ENCODE measurements at places on chromosomes 5 and 9. TPM values are rescaled to one million over a fixed set of nuclear protein-coding genes. Genes with fewer than 3 reads are reported as not detected.

DNA sequence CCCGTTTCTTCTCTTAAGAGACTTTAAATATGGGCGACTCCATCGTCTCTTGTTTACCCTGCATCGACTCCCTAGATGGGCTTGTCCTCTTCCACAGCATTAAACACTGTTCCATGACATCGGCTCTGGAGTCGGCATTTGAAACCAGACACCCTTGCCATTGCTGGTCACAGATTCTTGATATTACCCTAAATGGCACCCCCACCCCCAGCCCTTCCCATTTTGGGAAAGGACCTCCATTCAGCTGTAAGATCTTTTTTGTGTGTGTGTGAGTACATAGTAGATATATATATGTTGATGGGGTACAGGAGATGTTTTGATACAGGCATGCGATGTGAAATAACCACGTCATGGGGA, 51.1 kb upstream of the SH3PXD2B start:
- no peaks in the 10 kb centered on the region for H3K36me3 ChIP-seq
- no peaks in the 10 kb centered on the region for H3K27me3 ChIP-seq
- peak; percentile 11 for DNase-seq
- no peak overlapping the region for H3K4me3 ChIP-seq
- peaks cover 15% of the 10 kb centered on the region for H3K4me1 ChIP-seq

DNA sequence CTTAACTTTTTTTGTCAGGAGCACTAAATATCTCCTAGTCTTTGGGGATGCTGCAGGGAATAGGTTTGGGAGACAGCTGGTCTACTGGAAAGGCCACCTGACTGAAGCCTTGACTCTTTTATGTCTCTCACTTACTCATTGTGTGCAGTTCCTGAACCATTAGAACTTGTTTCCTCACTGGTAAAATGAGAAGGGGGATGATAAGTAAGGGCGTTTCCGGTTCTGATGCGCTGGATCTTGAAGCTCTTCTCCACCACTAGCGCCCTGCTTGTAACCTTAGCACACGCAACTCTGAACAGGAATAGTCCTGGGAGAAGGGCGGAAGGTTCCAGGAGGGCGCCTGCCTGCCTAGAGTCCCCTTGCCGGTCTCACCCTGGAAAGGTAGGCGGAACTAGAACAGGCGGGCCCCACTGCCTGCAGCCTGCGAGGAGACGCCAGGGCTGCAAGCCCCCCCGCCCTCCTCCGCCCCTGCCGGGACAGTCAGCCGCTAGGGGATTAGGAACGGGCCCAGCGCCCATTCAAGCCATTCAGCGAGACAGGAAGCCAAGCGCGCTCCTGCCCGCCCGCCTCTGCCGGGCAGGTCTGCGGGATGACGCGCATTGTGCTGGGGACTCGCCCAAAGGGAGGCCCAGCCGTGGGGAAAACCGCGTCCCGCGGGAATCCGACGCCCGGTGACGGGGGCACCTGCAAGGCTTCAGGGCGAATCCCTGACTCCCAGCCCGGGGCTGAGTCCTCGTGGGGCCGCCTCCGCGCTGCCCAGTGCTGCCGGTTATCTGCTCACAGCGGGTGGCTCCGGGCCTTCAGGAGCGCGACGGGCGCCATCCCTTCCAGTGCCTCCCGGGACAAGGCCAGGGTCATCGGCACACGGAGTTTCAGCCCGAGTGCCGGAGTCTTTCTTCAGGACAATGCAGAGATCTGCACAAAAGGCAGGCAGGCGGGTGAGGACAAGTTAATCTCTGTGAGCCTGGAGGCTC, 44.0 kb upstream of the XPA start:
- H3K36me3 ChIP-seq = no peaks in the 10 kb centered on the region
- peaks cover 19% of the 10 kb centered on the region for H3K27me3 ChIP-seq
- H3K4me3 ChIP-seq = peak overlapping the region; percentile 48
- peaks cover 17% of the 10 kb centered on the region for H3K4me1 ChIP-seq
- peak; percentile 62 for DNase-seq

DNA sequence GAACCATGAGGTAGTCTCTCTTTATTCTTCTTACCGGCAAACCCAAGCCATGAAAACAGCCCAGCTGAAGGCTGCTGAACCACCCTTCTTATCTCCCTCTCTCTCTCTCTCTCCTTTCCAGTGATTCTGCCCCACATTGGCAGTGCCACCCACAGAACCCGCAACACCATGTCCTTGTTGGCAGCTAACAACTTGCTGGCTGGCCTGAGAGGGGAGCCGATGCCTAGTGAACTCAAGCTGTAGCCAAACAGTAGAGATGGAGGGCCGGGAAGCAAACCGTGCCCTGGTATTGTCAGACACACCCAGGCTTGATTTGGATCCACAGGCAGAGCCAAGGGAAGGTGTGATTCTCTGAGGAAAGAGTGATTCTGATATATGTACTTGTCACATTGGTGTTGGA, 14.0 kb downstream of the GRHPR start:
- peaks cover 58% of the 10 kb centered on the region for H3K36me3 ChIP-seq
- H3K27ac ChIP-seq = no peak overlapping the region
- peaks cover 21% of the 10 kb centered on the region for H3K4me1 ChIP-seq
- no peak for DNase-seq
- no peak overlapping the region for H3K4me3 ChIP-seq

PCDHGA9 gene
- total RNA-seq = 9.2 TPM

DNA sequence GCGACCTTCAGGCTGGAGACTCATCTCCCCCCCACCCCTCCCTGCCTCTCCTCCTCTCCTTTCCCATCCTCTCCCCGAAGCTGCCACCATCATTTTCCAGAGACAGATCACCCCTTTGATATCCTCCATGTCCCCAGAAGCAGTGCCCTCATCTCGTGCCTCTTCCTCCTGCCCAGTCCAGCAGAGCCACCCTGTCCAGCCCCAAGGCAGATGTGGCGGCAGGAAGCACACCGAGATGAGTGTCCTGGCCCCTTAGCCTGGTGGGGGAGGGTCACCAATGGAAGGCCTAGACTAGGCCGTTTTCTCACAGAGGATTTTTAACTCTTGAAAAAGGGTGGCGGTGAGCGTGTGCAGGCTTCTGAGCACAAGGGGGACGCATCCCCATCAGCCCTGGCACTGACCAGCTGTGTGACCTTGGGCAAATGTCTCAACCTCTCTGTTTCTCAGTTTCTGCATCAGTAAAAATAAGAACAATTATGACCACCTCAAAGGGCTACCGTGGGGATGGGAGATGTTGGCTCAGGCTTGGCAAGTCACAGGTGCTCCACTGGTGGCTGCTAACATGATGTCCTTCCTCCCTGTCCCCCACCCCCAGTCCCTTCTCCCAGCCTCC, 48.9 kb downstream of the SARDH start:
- H3K4me3 ChIP-seq = no peak overlapping the region
- no peaks in the 10 kb centered on the region for H3K36me3 ChIP-seq
- H3K27me3 ChIP-seq = peaks cover 3% of the 10 kb centered on the region
- no peak for DNase-seq
- H3K4me1 ChIP-seq = peaks cover 2% of the 10 kb centered on the region

DNA sequence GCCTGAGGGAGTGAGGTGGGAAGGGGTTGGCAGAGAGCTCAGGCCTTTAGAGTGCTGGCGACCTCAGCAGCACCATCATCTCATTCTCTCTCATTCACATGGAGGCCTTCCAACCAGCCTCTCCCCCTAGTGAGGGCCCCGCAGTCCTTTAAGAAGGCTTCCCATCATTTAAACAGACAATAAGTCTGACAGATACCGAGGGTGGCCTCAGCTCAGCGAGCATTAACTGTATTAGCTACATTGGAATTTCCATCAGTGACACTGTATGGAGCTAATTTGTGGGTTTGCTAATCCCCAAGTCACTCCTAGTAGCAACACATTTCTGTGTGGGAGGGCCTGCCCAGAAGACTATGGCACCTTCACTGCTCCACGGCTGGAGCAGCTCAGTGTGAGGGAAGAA, 75.8 kb downstream of the INSYN2B start:
- no peaks in the 10 kb centered on the region for H3K36me3 ChIP-seq
- H3K4me3 ChIP-seq = no peak overlapping the region
- no peaks in the 10 kb centered on the region for H3K27me3 ChIP-seq

GRCh38 chr5:159301466-159301865, 28.8 kb downstream of the IL12B start:
- H3K4me3 ChIP-seq = no peak overlapping the region
- no peaks in the 10 kb centered on the region for H3K36me3 ChIP-seq
- H3K27ac ChIP-seq = no peak overlapping the region
- no peaks in the 10 kb centered on the region for H3K4me1 ChIP-seq

ACSL6 gene
- total RNA-seq = 0.89 TPM

DNA sequence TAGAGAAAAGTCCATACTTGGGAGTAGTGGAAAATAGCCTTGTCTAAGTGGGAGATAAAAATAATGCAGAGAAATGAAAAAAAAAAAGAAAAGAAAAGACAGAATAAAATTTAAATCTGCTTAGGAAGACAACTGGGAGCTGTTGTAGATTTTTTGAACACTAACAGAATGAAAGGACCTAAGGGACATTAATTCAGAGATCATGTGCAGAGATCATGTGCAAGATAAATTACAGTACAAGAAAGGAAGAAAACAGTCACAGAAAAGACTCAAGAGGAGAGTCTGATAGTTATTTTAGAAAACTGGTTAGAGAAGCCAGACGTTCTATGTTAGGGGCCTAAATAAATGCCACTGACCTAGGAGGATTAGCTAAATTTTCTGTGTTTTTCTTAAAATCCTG, 1226.8 kb upstream of the NUDT12 start:
- H3K4me3 ChIP-seq = no peak overlapping the region
- no peak overlapping the region for H3K27ac ChIP-seq
- H3K4me1 ChIP-seq = no peaks in the 10 kb centered on the region
- no peaks in the 10 kb centered on the region for H3K27me3 ChIP-seq
- no peaks in the 10 kb centered on the region for H3K36me3 ChIP-seq

DNA sequence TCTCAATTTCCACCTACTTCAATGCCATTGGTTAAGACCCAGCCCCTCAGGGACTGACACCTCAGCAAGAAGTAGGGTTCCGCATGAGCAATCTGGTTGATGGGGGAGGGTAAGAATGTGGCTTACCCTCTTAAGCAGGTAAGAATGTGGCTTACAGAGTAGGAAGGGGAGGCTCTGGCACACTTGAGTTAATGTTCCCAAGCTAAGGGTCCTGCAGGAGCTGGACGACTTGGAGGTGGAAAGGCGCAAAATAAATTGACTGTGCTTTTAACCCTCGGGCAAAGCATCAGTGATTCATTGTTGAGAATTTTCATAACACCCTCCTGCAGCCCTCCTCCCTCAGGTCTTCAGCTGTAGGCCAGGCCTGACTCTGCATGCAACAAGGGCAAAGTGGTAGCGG, 24.9 kb upstream of the ADRA1B start:
- no peak overlapping the region for H3K4me3 ChIP-seq
- H3K27me3 ChIP-seq = no peaks in the 10 kb centered on the region
- H3K27ac ChIP-seq = no peak overlapping the region
- no peaks in the 10 kb centered on the region for H3K36me3 ChIP-seq
- DNase-seq = no peak

- peaks cover 85% of the 10 kb centered on the region for H3K27me3 ChIP-seq
- no peak overlapping the region for H3K4me3 ChIP-seq
- no peak overlapping the region for H3K27ac ChIP-seq
- H3K4me1 ChIP-seq = peaks cover 27% of the 10 kb centered on the region
- DNase-seq = no peak
Observed at GRCh38 chr9:130537346-130538050, 41.9 kb upstream of the FUBP3 start.

- no peaks in the 10 kb centered on the region for H3K36me3 ChIP-seq
- H3K27me3 ChIP-seq = no peaks in the 10 kb centered on the region
- H3K4me1 ChIP-seq = no peaks in the 10 kb centered on the region
- H3K27ac ChIP-seq = no peak overlapping the region
- no peak for DNase-seq
- H3K4me3 ChIP-seq = no peak overlapping the region
Observed at GRCh38 chr9:77935974-77936373, 95.6 kb downstream of the GNAQ start.

TMEM252 gene
- not detected for total RNA-seq

- H3K4me1 ChIP-seq = peaks cover 3% of the 10 kb centered on the region
- no peak overlapping the region for H3K4me3 ChIP-seq
- no peak overlapping the region for H3K27ac ChIP-seq
- peaks cover 22% of the 10 kb centered on the region for H3K27me3 ChIP-seq
- no peaks in the 10 kb centered on the region for H3K36me3 ChIP-seq
- no peak for DNase-seq
Observed at GRCh38 chr9:117407436-117408022, 7.3 kb downstream of the ASTN2 start.

- H3K4me3 ChIP-seq = no peak overlapping the region
- DNase-seq = no peak
- no peaks in the 10 kb centered on the region for H3K27me3 ChIP-seq
- H3K27ac ChIP-seq = no peak overlapping the region
Observed at GRCh38 chr5:158739951-158740757, 359.6 kb downstream of the EBF1 start.

GRCh38 chr5:312845-313244, 8.7 kb upstream of the AHRR start:
- peaks cover 69% of the 10 kb centered on the region for H3K36me3 ChIP-seq
- H3K4me1 ChIP-seq = no peaks in the 10 kb centered on the region
- H3K27ac ChIP-seq = no peak overlapping the region

GRCh38 chr9:92637326-92637725, 32.6 kb downstream of the IPPK start:
- H3K4me3 ChIP-seq = no peak overlapping the region
- DNase-seq = peak; percentile 54
- peaks cover 93% of the 10 kb centered on the region for H3K36me3 ChIP-seq
- H3K27me3 ChIP-seq = no peaks in the 10 kb centered on the region

GRCh38 chr5:147403651-147404640, 105.9 kb downstream of the DPYSL3 start:
- H3K36me3 ChIP-seq = peaks cover 25% of the 10 kb centered on the region
- DNase-seq = peak; percentile 81
- peak overlapping the region; percentile 90 for H3K27ac ChIP-seq
- no peak overlapping the region for H3K4me3 ChIP-seq
- H3K4me1 ChIP-seq = peaks cover 20% of the 10 kb centered on the region

- H3K4me3 ChIP-seq = no peak overlapping the region
- no peaks in the 10 kb centered on the region for H3K36me3 ChIP-seq
- no peak for DNase-seq
- no peaks in the 10 kb centered on the region for H3K27me3 ChIP-seq
Observed at GRCh38 chr5:119876522-119876921, 247.2 kb downstream of the FAM170A start.

- H3K36me3 ChIP-seq = no peaks in the 10 kb centered on the region
- DNase-seq = no peak
- H3K27me3 ChIP-seq = no peaks in the 10 kb centered on the region
- no peak overlapping the region for H3K4me3 ChIP-seq
- H3K27ac ChIP-seq = no peak overlapping the region
- no peaks in the 10 kb centered on the region for H3K4me1 ChIP-seq
Observed at GRCh38 chr5:114185274-114185673, 176.6 kb upstream of the KCNN2 start.

GRCh38 chr9:131346559-131346958, 47.3 kb upstream of the PRRC2B start:
- H3K4me1 ChIP-seq = peaks cover 9% of the 10 kb centered on the region
- DNase-seq = no peak
- no peak overlapping the region for H3K27ac ChIP-seq
- H3K27me3 ChIP-seq = no peaks in the 10 kb centered on the region
- H3K4me3 ChIP-seq = no peak overlapping the region

NOXA1 gene
- total RNA-seq = 7.6 TPM

GRCh38 chr5:127097278-127097677, 24.0 kb upstream of the C5orf63 start:
- no peaks in the 10 kb centered on the region for H3K36me3 ChIP-seq
- H3K4me3 ChIP-seq = no peak overlapping the region
- H3K27ac ChIP-seq = no peak overlapping the region
- H3K4me1 ChIP-seq = no peaks in the 10 kb centered on the region

- no peaks in the 10 kb centered on the region for H3K36me3 ChIP-seq
- no peaks in the 10 kb centered on the region for H3K27me3 ChIP-seq
- H3K4me3 ChIP-seq = no peak overlapping the region
- H3K4me1 ChIP-seq = no peaks in the 10 kb centered on the region
- no peak overlapping the region for H3K27ac ChIP-seq
Observed at GRCh38 chr9:75788006-75788634, 102.4 kb upstream of the PCSK5 start.
